ENCODE measurements at places on chromosomes 12 and 14.

GRCh38 chr14:33564774-33565630, 385.9 kb downstream of the EGLN3 start:
- no peak for DNase-seq

GRCh38 chr12:92419201-92419600, 273.6 kb upstream of the BTG1 start:
- no peak for DNase-seq

- no peak for DNase-seq
These were observed 13.2 kb downstream of the KCNC2 start for GRCh38 chr12:75196408-75196807.

GRCh38 chr12:128594521-128594920, 229.2 kb downstream of the SLC15A4 start:
- DNase-seq, result no peak

DNA sequence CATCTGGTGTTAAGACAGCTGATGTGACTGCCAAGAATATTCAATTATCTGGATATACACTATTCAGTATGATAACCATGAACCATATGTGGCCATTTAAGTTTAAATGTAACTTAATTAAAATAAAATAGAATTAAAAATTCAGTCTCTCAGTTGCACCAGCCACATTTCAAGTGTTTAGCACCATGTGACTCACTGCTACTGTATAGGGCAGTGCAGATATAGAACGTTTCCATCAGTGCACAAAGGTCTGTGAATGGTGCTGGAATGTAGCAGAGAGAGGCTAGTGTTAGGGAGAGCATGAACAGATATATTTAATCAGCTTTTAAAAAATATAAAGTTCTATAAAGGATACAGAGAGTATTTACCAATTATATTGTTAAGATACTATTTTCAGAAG, 28.7 kb downstream of the ARID4A start:
- DNase-seq, result no peak

- no peak for DNase-seq
These were observed 25.3 kb downstream of the OAS2 start for GRCh38 chr12:113003636-113004035.

- no peak for DNase-seq
These were observed 52.4 kb downstream of the DUSP6 start for GRCh38 chr12:89299931-89300330.

GRCh38 chr14:59711080-59711479, 134.5 kb upstream of the CCDC175 start:
- DNase-seq, result no peak

GRCh38 chr12:26062566-26062965, 62.3 kb downstream of the BHLHE41 start:
- DNase-seq, result no peak

- no peak for DNase-seq
These were observed 18.1 kb downstream of the RAB21 start for GRCh38 chr12:71772735-71773134.

- DNase-seq, result no peak
These were observed 249.7 kb upstream of the FBXO33 start for GRCh38 chr14:39681782-39682399.

- DNase-seq, result no peak
These were observed 218.3 kb upstream of the DAAM1 start for GRCh38 chr14:58969951-58970751.

DNA sequence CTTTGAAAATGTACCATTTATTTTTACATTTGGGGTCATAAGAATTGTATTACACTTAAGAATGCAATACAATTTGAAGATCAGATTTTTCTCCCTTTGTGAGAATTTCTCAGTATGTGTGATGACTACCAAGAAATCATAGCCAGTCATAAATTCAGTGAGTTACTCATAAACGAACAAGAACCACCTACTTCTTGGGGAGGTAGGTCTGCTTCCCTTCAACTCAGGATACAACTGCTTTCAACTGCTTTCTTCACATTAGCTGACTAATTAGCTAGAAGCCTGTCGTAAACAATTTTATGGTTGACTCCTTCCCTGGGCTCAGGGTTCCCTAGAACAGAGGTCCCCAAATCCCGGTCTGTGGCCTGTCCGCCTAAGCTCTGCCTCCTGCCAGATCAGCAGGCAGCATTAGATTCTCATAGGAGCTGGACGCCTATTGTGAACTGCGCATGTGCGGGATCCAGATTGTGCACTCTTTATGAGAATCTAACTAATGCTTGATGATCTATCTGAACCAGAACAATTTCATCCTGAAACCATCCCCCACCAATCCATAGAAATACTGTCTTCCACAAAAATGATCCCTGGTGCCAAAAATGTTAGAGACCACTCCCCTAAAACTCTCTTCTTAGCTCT, 3.7 kb downstream of the ANG start:
- no peak for DNase-seq

GRCh38 chr14:65776193-65776852, 363.8 kb downstream of the FUT8 start:
- DNase-seq, result no peak

DNA sequence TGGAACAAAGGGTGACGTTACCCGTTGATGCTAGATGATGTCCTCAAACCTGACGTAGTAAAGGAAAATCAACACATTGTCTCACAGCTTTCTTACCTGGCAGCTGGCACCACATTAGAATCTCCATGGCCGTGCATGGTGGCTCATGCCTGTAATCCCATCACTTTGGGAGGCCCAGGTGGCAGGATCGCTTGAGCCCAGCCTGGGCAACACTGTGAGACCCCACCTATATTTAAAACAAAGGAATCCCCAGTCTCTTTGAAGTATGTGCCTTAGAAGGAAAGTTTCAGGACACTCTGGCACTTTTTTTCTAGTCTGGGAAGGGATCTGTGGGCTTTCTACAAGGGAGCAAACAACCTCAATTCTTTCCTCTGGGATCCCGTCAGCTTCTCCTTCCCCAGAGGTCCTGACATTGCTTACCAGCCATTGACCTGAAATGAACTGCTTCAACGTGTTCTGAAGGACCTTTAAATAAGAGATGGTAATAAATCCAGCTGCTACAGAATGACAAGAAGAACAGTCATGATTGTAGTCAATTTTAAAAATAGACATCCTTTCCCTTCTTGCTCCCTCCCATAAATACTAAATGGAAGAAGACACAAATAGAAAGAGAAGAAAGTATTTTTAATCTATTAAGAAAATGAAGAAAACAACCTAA, 33.7 kb upstream of the TTC7B start:
- no peak for DNase-seq

DNA sequence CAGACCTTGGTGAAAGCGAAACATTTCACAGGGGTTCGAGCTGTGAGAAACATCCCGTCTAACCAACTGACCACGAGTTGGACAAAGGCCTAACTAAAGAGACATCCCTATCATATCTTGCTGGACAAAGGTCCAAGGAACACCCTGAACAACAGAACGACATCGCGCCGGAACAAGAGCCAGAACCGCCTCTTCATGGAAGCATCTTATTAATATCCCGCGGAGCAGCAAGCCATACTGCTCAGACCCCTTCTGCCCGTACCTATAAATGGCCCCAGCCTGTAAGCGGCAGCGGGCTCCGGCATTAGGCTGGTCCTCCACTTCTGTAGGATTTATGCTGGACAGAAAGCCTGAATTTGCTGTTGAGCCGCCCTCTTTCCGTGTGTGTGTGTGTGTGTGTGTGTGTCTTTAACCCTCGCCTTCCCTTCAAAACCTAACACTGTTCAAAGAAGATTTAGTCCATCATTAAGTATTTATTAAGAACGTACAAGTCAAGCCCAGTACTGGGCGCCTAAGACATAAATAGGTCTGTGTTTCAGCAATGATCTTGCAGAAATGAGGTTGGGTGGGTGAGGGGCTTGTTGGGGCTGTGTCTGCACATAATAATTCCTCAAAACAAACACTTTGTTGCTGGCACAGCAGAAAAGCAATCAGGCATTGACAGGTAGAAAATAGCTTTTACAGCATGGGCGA, 1.9 kb downstream of the SLC6A15 start:
- no peak for DNase-seq

DNA sequence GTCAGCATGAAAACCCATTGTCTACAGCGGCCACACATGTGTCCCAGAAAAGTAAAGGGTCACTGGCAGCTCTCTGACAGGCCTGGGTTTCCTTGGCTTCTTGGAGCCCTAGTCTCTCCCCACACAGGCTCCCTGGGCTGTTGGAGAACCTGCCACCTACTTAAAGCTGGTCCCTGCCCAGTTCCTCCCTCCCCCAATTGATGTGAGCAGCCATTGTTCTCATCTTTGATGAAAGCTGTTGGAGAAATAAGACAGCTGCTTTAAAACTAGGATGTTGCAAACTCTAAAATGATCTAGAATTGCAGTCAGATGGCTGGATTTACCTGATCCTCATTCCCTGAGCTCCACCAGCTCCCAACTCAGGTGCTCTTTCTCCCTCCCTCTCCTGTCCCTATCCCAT, 4.8 kb upstream of the PLEKHH1 start:
- no peak for DNase-seq

DNA sequence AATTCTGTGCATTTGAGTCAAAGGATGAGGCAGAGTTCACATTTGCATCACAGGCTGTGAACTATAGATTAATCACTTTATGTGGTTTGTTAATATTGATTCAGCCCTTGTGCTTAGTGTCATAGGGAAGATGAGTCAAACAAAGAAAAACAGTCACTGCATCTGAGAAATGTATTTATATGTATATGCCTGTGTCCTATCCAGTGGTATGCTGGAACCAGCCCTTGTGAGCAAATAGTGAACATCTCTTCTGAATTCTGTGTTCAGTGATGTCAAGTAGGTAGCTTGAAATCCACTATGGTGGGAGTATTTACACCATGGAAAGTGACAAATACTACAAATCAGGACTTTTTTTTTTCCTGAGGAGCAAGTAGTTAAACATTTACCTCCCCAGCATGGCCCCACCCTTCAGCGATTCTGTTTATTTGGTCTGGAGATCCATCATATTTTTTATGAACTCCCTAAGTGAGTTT, 128.5 kb downstream of the HMGA2 start:
- DNase-seq, result no peak

All from activated CD8-positive, alpha-beta memory T cell treated with anti-CD3 and anti-CD28 coated beads for 4 hours (primary cell).